CD4-positive, alpha-beta T cell treated with Interleukin-1 beta for 1 hour (primary cell): ENCODE measurements at places on chromosomes 1 and 21.
A peak's percentile ranks its signal among the peaks of the same experiment; 100 is the strongest.

DNA sequence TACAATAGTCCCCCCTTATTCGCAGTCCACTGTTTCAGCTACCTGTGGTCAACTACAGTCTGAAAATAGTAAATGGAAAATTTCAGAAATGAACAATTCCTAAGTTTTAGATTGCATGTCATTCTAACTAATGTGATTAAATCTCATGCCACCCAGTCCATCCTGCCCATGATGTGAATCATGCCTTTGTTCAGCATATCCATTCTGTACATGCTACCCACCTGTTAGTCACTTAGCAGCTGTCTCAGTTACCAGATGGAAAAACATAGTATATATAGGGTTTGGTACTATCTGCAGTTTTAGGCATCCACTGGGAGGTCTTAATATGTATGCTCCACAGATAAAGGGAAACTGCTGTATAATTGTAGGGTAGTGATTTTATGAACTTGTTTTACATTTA, 16.6 kb upstream of the HAO2 start:
- DNase-seq: no peak

GRCh38 chr1:183676586-183677189, 23.6 kb upstream of the APOBEC4 start:
- DNase-seq: no peak

DNA sequence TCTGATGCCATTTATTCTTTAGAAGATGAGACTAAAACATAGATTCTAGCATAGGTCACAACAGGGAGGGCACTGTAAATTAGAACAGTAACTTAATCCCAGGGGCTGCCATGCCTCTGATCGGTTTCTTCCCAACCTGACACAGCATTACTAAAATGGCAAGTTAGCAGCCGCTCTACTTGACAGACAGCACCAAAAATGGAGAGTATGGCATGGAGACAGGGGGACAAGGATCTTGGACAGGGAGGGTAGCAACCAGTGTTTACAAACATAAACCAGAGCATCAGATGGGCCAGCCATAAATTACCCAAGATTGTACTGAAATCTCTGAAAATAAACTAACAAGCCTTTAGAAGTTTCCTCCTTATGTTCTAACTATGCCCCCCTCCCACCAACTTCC, 5.9 kb downstream of the DUSP10 start:
- no peak for DNase-seq

GRCh38 chr1:31218705-31219104, 21.0 kb downstream of the NKAIN1 start:
- DNase-seq: no peak

- DNase-seq: no peak
These were observed 16.0 kb downstream of the DNAJC16 start for GRCh38 chr1:15542388-15543250.

DNA sequence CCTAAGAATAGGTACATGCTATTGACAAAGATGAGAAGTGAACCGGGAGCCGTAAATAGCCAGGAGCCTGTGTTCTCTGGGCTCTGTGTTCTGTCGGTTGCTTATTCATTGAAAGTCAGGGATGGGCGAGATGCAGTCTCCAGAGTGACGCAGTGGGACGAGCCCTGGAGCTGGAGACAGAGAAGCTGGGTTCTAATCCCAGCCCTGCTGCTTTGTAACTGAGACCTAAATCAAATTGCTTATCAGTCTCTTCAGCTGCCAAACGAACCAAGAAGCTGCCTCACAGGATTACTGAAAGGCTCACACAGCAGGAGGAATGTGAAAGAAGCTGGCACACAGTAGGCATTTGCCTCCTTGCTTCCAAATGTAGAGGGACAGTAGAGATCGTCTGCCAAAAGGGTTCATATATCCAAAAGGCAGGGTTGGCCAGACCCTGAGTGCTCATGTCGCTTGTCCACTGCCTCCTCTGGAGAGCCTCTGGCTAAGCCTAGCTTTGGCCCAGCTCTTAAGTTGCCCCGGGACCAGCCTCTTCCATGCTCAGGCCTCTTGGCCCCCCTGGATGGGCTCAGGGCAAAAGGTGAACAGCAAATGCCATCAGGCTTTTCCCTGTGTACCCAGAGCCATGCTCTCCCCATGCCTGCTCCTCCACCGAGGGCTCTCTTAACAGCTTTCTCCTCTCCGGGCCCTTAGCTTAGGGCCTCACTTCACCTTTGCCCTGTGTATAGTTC, 134.2 kb upstream of the IPO9 start:
- DNase-seq: no peak

DNA sequence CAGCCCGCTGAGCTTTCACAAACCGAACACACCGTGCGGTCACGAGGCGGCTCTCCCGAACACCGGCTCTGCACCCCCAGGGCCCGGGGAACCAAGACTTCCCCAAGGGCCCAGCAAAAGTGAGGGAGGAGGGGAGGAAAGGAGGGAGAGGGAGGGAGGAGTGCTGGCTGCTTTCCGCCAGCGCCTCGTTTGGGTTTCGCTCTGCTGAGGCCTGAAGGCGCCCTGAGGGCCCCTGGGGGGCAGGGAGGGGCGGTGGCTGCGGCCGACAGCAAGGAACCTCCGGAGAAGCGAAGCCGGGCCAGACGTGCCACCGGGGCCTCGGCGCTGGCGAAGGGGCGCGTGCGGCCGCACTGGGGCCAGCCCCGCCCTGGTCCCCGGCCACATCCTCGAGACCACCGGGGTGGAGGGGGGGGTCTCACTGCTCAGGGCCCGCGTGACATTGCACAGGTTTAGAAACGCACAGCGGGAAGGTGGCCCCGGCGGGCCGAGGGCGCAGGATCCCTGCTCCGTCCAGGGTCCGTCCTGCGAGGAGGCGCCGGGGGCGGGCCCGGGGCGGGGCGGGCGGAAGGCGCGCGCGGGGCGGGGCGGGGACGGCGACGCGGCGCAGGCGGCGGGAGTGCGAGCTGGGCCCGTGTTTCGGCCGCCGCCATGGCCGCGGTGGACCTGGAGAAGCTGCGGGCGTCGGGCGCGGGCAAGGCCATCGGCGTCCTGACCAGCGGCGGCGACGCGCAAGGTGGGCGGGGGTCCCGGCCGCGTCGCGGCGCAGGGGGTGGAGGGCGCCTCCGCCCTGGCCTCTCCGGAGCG, at the start of gene PFKL:
TSS of gene PFKL (plus strand) at position 596 of the 804 bp plus-strand sequence. CDS start at position 649, 53 bp downstream.
- DNase-seq: peak; percentile 53

DNA sequence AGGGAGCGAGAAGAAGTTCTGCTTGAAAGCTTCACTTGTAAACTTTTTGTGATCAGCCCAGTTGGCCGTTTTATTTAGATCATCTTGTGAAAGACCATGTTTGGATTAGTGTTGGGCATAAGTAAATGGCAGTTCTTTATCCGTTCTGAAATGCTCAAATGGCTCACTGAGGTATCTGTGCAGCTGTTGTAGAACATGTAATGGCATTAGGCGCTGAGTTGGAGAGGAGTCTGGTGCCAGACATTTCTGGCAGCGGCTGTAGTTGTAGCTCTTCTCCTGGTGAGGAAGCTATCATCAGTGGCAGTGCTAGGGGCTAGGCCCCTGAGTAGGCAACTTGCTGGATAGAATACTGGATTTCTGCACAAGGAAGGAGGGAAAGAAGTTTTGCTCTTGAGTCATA, 321.6 kb downstream of the LMO4 start:
- no peak for DNase-seq

DNA sequence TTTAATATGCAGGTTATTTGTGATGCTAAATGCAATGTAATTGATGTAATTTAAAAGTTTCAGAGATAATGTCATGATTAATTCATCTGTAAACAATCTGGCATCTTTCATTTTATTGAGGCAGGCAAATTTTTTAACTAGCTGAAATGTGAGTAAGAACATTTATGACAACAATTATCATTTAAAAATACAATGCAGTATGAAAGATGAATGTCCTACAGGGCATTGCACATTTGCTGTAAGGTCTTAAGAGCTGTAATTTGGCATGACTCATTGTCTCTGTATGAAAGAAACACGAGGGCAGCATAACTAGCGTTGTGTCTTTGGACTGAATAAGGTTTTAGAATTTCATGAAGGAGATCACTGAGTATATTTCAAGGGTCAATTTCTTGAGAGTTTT, 642.8 kb downstream of the PLA2G4A start:
- no peak for DNase-seq

DNA sequence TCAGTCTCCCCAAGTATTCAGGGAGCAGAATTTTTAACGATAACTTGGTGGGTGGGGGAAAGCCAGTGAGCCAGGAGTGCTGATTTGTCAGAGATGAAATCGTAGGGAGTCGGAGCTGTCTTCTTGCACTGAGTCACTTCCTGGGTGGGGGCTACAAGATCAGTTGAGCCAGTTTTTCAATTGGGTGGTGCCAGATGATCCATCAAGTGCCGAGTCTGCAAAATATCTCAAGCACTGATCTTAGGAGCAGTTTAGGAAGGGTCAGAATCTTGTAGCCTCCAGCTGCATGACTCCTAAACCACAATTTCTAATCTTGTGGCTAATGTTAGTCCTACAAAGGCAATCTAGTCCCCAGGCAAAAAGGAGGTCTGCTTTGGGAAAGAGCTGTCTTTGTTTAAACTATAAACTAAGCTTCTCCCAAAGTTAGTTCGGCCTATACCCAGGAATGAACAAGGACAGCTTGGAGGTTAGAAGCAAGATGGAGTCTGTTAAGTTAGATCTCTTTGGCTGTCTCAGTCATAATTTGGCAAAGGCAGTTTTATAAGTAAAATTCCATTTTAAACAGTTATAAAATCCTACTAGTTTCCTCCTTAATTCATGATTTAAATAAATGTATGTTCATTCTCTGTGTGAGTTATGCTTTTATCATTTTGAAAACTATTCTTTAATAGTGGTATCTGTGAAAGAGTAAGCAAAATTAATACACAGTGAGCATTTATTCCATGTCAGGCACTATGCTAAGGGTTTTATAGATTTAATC, 51.7 kb downstream of the SLC16A1 start:
- no peak for DNase-seq

DNA sequence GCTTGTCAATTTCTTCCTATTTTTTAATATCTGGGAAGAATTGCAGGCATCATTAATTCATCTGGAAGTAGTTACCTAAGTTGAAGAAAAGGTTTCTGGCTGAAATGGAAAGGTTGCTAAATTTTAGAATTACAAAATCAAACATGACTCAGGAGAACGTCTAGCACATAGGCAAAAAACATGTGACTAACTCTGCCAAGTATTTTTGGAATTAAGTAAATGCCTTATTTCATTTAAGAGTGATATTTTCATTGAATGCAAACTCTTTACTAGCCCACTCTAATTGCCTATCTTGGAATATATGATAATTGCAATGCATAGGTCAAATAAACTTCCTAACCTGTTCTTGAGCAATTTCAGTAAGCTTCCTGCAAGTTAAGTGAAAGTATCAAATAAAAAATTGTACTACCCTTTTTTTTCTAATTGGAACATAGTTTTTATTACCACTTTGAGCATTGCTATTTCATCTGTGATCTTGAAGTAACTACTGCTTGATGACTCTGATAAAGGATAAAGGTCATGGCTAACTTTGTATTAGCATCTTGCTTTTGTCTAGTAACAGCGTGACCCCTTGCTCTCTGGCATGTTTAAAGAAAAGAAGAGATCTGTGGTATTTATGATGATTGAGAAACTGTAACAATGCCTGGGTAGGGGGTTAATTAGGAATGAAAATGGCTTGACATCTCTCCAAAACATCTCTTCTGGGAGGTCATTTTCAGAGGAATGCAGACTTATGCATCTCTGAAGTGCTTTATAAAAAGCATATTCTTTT, 208.3 kb upstream of the NCAM2 start:
- no peak for DNase-seq

DNA sequence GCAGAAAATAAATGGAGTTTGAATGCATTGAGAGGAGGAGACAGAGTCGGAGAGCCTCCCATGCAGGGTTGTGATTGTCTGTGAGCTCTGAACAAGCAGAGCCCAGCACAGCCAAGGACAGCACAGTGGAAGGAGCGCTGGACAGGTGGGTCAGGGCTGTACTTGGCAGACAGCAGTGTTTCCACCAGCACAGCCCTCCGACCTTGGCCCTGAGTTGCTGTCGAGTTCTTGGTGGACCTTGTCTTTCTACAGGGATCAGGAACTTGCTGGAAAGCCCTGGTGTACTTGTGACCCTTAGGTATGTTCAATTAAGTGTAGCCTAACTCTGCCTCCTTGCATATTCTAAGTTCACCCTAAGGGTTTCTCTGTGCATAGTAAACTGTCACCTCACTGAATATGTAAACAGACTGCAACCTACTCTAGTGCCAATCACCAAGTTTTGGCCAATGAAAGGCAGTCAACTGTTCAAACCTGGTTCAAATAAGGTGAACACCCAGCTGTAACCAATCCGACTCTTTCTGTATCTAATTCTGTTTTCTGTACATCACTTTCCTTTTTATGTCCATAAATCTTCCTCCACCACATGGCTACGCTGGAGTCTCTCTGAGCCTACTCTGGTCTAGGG, 86.6 kb upstream of the SLC25A33 start:
- no peak for DNase-seq

DNA sequence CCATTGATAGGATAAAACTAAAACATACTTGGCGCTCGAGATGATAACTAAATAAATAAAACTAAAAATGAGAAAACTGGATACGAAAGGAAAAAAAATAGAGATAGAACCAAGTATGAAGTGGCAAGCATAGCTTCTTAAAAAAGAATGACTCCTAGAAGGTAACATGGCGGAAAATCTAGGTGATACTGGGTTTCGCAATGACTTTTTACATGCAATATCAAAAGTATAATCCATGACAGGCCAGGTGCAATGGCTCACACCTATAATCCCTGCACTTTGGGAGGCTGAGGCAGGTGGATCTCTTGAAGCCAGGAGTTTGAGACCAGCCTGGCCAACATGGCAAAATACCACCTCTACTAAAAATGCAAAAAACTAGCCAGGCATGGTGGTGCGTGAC, 70.7 kb downstream of the ACBD6 start:
- DNase-seq: no peak

GRCh38 chr1:152050886-152051675, 14.3 kb upstream of the S100A11 start:
- DNase-seq: no peak

- DNase-seq: no peak
These were observed 144.1 kb upstream of the ADAMTS5 start for GRCh38 chr21:27110956-27111355.

GRCh38 chr1:40394491-40395172, 21.1 kb downstream of the SMAP2 start:
- DNase-seq: peak; percentile 75

- no peak for DNase-seq
These were observed 103.8 kb downstream of the TRABD2B start for GRCh38 chr1:47893412-47893811.

DNA sequence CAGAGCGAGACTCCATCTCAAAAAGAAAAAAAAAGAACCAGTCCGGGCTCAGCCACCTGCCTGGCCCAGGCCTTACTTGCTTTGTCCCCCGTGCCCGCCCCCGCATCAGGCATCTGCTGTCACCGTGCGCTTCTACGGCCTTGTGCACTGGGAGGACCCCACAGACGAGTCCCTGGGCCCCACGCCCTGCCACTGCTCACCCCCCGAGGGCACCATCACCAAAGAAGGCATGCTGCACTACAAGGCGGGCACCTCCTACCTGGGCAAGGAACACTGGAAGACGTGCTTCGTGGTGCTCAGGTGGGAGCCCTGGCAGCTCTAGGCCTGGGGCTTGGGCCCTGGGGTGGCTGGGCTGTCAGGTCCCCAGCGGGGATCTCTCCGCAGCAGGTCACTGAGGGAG, 5.6 kb upstream of the SLC25A34 start:
- DNase-seq: no peak

DNA sequence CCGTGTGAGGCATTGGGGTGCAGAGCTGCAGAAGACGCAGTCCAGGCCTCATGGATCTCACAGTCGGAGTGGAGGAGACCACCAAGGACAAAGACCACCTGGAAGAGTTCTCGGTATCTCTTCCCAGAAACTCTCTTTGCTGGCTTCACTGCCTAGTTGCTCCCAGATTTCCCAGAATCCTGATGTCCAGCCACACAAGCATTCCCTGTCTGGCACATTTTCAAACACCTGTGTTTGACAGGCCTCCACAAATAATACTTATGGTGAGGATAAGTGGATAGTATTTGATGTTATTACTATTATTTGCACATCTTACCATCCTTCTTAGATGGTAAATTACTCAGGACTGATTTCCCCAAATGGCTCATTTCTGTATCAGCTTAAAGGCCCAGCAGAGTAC, 27.7 kb upstream of the KANK4 start:
- no peak for DNase-seq
